Activated naive CD4-positive, alpha-beta T cell (primary cell): ENCODE measurements at places on chromosomes 2 and 18.

DNA sequence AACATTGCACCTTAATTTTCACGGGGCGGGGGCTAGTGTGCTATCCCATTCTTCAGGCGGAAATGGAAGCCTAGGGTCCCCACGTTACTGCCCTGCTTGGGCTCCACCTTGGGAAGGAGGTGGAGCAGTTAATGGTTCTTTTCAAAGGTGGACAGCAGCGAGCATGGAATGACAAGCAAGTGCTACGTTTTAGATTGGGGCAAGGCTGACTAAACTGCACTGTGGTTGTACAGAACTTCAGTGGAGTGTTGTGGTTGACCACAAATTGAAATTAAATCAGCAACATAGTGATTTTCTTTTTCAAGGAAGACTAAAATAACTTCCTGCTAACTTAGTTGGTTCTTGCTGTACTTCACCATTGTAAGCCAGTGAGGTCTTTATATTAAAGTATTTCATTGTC is 47.0 kb downstream of the CHRNA1 start:
- no peak for DNase-seq

DNA sequence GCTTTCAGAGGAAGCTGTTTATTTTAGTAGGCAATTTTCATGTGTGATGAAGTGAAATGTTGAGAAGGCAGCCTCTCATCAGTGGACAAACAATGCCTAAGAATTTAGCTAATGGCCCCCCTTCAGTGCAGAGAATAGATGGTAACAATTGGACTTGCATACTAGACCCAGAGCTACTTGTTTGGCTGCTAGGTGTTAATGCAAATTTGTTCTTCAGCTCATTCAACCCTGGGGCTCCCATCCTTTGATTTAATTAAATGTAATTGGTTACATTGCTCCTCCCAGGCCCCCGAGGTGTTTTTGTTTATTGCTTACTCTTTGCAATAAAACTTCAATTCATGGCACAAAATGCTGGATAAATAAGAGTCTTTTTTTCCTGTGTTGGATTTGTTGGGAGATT is 68.6 kb downstream of the CAMKMT start:
- no peak for DNase-seq

DNA sequence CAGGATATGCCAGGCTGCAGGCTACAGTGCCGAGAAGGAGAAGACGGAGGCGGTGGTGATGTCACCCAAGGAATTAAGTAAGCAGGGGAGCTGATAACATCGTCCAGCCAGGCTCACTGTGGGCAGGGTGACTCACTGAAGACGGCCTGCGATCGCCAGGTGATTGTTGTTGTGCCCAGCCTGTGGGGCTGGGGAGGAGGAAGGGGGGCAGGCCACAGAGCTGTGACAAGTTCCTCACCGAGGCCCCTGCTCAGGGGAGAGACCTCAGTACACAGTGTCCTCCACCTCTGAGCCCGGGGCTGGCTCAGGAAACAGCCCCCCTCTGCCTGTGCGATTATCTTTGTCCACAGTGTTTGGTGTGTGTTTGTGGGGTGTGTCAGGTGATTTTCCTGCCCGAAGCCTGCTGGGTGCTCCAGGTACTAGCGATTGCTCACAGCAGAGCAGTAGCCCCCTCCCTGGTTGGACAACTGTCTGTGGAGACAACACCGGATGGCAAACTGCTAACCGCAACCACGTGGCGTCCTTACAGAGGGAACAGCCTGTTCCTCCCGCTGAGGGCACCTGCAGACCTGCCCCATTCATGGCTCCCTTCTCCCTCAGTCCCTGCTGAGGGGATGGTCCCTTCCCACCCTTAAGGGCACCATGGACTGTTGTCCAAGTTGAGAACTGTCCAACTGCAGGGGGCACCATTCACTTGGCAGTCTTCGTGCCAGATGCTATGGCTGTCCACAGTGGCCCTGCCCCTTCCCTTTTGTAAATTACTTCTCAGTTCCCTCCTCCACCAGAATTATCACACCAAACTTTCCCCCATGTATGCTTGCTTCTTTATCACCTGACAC is 95.1 kb downstream of the ZFP36L2 start:
- DNase-seq, result peak; percentile 61

GRCh38 chr2:200765139-200765951 is 46.4 kb upstream of the BZW1 start:
- no peak for DNase-seq

DNA sequence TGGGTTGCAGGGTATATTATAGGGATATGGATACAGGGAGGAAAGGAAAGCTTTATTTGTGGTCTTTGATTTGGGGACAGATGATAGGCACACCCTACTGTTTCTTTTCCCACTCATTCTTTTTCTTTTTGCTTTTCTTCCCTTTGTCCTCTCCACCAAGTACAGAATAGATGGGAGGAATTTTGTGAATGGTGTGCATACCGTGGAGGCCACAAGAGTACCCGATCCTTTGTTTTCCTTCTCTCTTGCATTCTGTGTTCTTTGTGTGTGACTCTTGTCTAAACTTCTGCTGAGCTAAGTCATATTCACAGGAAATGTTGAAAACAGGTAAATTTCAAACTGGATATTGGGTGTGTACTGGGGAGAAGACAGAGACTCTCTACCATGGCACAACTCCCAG is 321.4 kb upstream of the SLC8A1 start:
- DNase-seq, result no peak

GRCh38 chr2:151102226-151102625 is 159.4 kb downstream of the RBM43 start:
- no peak for DNase-seq

DNA sequence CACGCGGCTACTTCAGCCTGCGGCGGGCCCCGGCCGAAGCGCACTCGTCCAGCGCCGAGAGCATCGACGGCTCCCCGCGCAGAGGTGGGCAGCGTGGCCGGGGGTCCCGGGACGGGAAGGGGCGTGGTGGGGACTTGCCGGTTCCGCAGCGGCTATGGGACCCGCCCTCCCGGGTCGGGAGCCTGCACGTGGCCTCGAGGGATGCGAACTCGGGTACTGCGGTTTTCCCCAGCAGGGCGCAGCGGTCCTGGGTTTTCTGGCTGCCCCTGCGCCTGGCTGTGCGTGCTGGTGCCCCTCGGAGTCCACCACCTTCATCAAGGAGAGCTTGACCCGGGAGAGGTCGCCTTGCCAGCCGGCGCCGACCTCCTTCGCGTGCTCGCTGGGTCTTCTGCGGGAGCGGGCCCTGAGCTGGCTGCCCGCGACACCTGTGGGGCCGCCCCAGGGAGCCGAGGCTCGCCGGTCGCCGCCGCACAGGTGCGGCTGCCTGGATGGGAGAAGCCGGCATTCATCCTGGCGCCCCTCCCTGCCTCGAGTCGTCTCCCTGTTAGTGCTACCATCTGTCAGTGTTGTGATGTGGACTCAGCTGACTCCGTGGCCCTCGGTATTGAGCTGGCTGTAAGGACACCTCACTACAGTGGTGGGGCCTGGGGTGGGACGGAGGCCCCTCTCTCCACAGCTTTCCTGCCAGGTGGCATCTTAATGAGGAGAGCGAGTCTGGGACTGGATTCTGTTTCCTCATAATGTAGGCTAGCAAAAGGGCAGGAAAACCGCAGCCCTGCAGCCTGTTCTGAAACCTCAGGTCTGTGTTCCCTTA is 177.3 kb downstream of the AGAP1 start:
- no peak for DNase-seq

DNA sequence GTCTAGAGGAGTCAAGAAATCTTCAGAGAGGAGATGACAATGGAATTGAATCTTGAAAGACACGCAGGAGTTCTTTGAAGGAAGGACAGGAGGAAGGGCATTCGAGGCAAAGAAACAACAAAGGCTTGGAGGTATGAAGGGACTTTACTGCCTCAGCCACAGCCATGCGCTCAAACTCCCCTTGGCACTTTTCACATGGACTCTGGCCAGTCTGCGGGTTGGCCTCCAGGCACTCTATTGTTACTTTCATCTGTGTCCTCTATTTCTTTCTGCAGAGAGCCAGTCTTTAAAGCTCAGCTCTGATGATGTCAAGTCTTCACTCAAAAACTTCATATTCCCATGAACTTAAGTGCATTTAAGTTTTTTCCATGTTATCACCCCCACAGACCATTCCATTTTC is 95.4 kb downstream of the ZAP70 start:
- no peak for DNase-seq

DNA sequence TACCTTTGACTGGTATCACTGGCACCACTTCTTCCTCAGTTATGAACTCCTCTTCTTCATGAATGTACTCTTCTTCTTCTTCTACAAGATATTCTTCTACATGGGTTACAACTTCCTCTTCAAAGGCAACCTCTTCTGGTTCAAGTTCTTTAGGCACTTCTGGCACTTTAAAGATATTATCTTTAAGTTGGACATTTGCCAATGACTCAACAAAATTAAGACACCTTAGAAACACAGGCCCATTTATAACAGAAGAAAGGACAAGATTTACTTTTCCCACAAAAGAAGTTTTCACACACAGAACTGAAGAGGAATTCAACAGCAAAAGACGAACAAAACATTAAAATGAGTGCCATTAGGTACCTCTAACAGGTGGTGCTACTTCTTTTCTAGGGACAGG is 127.3 kb downstream of the TTN start:
- DNase-seq, result no peak

GRCh38 chr2:155961641-155962040 is 370.9 kb downstream of the NR4A2 start:
- no peak for DNase-seq
